ENCODE measurements at places on chromosomes 3 and 15.

DNA sequence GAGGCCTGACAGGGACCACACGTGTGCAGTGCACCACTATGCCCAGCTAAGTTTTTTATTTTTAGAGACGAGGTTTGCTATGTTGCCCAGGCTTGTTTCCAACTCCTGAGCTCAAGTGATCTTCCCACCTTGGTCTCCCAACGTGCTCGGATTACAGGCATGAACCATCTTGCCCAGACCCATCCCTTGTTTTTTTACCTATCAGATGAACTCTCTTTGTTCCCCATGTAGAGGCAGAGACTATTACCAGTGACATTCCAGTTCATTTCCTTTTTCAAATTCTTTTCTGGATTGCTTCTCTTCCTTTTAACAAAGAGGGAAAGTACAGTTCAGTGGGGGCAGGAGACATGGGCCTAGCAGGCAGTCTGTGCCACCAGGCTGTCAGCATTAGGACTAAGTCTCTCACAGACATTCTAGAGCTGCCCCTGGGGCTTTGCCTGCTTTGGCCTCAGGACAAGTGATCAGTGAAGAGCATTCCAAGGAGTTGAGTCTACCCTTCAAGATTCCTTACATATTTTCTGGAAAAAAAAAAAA, 103.5 kb upstream of the SLC7A14 start:
- peak; percentile 47 for DNase-seq

GRCh38 chr3:45988362-45988761, 7.3 kb downstream of the FYCO1 start:
- DNase-seq, result no peak

GRCh38 chr15:73686781-73687256, 2.6 kb downstream of the CD276 start:
- DNase-seq, result peak; percentile 38

- DNase-seq, result no peak
Observed at GRCh38 chr3:157500232-157500631, 3.0 kb downstream of the VEPH1 start.

GRCh38 chr3:146380046-146380445, 89.3 kb downstream of the PLSCR2 start:
- DNase-seq, result no peak

DNA sequence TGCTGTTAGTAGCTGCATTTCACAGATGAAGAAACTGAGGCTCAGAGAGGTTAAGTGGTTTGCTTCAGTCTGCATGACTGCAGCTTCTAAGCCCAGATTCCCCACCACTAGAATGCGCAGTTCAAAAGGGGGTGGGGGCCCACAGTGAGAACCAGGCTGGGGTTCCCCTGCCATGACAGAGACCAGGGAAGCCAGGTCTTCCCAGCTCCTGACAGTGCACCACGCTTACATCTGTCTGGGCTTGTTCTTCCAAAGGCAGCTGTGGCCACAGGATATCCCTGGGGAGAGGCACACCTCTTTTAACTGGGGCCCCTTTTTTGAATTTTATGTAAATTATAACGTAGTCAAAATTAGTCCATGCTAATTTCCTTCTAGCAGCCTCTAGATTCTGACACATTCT, 5.3 kb downstream of the PLEKHO2 start:
- no peak for DNase-seq

DNA sequence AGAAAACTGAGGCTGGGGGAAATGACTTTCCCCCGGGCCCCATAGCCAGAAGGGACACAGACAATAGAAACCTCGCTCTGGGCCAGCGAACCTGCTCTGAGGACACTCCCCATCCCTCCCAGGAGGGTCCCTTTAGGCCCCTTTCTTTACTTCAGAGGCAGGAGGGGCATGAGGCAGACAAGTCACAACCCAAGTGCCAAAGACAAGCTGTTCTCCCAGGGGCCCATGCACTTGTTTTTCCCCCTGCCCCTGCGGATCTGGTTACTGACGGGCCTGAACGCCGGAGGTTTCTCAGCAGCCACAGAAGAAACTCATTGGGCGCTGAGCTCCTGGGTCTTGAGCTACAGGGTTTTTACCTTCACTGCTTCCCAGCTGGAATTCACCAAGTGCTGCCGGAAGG, 9.8 kb downstream of the PGPEP1L start:
- DNase-seq, result no peak

- no peak for DNase-seq
Observed at GRCh38 chr3:155791190-155791589, 14.9 kb downstream of the C3orf33 start.

- peak; percentile 52 for DNase-seq
Observed at GRCh38 chr3:170222647-170223541, 670 bp downstream of the PRKCI start.

DNA sequence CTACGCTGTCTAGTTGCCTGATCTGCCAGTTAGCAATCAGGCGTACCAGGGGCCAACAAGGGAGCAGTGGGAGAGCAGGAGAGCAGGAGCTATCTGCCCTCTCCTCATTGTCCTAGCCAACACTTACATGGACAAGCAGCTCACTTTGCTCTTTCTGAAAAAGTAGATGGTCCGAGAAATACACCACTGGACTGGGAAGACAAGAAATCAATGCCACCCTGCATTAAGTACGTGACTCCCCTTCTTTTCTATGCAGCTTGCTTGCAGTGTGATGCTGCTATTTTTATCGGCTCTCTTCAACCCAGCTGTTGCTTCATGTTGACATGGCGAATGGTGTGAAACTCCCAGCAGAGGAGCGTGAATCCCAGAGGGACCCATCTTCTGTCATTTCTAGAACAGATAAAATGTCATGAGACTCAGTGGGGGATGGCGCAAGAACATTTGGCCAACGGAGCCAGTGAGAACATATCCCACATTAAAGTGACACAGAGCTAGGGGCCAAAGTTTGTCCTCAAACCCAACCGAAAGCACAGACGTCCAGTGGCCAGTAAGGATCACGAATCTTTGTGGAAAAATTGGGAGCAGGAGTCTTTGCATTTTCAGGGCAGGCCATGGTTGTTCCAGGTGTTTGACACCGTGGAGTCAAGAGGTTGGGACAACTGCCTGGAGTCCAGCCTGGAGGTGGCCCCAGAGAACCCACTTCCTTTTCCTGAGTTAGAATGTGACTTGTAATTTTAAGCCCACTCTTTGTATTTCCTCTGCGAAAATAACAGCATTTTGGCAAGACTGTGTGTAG, 53.7 kb upstream of the MEF2A start:
- DNase-seq, result no peak

- DNase-seq, result no peak
Observed at GRCh38 chr3:51559411-51559888, 20.9 kb downstream of the RAD54L2 start.

DNA sequence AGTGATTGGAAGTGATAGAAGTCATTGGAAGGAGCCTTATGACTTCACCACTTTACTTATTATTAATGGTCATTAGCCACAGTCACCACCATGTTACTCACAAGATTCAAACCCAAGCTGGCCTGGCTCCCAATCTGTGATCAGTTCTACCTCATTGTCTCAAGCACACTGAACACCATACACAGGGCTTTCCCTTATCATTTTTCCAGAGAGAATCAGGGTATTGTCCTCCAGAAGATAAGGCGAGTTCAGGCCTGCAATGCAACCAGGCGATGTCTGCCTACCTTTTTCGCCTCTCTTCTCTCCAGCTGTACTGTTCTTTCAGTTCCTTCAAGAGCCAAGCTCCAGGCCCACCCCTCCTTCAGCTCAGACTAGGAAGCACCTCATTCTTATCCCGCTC, 24.9 kb downstream of the EMC7 start:
- DNase-seq, result no peak

GRCh38 chr3:72158639-72159326, 373.8 kb upstream of the PROK2 start:
- no peak for DNase-seq

DNA sequence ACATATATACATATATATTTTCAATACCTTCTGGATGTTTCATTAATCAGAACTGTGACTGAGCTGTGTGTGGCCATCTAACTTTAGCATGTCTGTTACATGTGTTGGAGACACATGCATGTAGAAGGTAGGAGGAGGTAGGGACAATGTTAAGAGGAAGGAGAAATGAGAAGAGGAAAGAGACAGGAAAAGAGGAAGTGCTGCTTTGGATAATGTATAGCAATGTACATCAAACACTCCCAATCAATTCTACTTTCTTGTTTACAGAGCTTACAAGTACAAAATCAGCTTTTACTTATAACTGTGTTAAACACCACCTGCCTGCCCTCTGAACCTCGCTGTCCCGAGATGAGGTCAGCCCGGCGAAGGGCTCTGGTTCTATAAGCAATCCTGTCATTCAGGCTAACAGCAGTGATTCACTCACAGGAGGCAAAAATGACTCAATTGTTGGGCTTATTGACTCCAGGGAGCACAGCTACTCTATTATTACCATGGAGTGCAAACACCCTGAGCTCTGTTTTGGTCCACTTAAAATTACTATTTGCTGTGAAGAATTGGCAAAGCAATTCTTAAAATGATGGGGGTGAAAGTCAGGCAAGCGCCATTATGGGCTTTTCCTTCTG, 188.9 kb downstream of the MEIS2 start:
- DNase-seq, result no peak

DNA sequence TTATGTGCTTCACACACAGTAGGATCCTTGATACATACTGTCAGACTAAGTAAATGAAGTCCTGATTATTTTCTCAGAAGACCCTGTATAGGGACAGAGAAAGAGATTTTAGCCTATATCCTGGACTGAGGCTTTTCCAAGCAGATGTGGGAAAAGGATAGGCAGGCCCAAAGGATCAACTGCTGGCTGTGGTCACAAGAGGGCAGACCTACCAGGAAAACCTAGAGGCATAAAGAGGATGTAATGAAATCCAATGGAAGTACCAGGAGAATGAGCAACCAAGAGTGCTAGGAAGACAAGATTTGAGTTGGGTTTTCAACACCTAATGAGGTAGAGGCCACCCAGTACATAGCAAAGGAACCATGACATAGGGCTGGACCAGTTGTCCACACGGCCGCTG, 23.1 kb downstream of the DCLK3 start:
- DNase-seq, result no peak

DNA sequence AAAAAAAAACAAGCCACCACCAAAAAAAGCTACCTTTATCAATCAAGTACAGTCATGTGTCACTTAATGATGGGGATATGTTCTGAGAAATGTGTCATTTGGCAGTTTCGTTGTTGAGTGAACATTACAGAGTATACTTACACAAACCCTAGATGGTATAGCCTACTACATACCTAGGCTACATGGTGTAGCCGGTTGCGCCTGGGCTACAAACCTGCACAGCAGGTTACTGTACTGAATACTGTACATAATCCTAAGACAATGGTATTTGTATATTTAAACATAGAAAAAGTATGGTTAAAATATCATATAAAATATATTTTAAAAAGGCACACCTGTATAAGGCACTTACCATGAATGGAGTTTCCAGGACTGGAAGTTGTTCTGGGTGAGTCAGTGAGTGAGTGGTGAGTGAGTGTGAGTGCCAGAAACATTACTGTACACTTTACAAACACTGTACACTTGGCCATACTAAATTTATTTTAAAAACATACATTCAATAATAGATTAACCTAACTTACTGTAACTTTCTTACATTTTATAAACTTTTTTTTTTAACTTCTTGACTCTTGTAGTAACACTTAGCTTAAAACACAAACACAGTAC, 25.9 kb upstream of the JMJD7 start:
- DNase-seq, result no peak

GRCh38 chr3:162171970-162172369, 675.4 kb downstream of the OTOL1 start:
- no peak for DNase-seq

DNA sequence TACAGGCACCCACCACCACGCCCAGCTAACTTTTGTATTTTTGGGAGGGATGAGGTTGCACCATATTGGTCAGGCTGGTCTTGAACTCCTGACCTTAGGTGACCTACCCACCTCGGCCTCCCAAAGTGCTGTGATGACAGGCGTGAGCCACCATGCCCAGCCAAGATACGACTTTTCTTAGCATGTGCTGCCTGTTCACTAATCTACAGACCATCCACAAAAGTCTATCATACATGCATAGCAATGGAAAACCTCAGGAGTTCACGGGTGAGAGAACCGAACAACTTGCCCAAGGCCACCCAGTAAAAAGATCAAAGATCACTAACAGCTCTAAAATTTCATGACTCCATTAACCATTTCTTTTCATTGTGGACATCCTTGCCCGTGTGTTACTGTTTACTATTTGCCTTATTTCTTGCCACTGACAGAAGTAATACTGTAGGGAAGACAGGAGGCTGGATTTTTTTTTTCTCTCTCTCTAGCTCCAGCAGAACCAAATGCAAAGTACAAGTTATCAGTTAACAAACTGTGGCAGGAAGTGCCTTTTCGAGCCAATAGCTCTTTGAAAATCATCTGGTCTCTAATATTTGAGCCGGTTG, 92.3 kb downstream of the FOXP1 start:
- no peak for DNase-seq

GRCh38 chr3:187914231-187914630, 169.0 kb upstream of the BCL6 start:
- peak; percentile 68 for DNase-seq

DNA sequence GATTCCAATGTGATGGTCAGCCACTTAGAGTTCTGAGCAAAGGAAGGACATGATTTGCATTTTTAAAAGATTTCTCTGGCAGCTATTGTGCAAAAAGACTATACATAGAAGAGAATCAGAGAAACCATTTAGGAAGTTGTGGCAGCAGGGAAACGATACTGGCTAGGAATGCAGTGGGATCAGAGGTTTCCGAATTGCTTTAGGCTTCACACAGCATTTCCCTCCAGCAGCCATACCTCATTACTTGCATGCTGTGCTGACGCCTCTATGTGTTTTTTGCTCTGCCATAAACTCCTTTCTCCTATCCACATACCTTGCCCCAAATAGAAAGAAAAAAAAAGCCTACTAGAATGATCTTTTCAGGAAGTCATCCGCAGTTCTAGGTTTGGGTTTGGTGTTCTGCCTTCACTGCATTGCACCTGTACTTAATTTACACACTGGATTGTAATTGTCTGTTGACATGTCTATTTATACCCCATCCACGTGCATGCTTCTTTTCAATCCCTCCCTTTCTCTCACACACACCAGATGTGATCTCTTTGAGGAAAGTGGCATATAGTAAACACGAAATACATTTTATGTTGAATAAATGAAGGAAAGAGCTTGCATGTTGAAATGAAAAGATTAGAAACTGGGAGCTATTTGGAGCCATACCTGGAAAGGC, 860.3 kb upstream of the SEMA6D start:
- DNase-seq, result no peak

DNA sequence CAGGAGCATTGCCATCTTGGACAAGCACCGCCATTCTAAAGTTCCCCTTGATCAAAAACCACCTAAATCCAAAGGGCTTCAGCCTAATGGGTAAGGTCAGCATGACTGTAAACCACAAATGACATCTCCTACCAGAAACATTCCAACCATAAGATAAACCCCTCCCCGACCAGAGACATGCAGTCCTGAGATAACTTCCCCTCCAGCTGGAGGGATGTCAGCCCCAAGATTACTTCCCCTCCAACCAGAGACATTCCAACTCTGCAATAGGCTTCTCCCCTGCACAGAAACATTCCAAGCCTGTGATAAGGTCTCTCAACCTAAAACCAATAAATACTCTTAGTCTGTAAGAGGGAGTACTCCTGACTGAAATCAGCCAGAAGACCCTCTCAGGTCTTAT, 62.7 kb upstream of the DNAJC19 start:
- DNase-seq, result no peak

GRCh38 chr3:59709702-59710553, 660.1 kb upstream of the CFAP20DC start:
- peak; percentile 67 for DNase-seq

GRCh38 chr15:75982468-75982867, 29.8 kb downstream of the NRG4 start:
- no peak for DNase-seq

- DNase-seq, result no peak
Observed at GRCh38 chr3:99212969-99213368, 311.5 kb upstream of the DCBLD2 start.

- DNase-seq, result peak; percentile 55
Observed at GRCh38 chr3:124845406-124845805, 41.8 kb downstream of the ITGB5 start.

- no peak for DNase-seq
Observed at GRCh38 chr3:170555329-170555728, 30.5 kb downstream of the SLC7A14 start.

Measured in ureter (tissue), 1 donor.